Astrocyte of the spinal cord (primary cell): ENCODE measurements at places on chromosomes 6 and 20.
A peak's percentile ranks its signal among the peaks of the same experiment; 100 is the strongest.

DNA sequence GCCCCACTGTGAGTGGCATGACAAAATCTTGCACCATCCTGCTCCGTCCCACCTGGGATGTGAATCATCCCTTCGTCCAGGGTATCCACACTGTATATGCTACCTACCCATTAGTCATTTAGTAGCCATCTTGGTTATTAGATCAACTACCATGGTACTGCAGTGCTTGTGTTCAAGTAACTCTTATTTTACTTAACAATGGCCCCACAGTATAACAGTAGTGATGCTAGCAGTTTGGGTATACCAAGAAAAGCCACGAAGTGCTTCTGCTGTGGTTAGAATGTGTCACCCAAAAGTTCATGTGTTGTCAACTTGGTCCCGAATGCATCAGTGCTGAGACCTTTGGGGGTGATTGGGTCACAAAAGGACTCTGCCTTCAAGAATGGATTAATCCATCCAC, 11.7 kb downstream of the OSER1 start:
- DNase-seq = no peak

GRCh38 chr6:166006900-166007301, 160.8 kb downstream of the TBXT start:
- DNase-seq = no peak

DNA sequence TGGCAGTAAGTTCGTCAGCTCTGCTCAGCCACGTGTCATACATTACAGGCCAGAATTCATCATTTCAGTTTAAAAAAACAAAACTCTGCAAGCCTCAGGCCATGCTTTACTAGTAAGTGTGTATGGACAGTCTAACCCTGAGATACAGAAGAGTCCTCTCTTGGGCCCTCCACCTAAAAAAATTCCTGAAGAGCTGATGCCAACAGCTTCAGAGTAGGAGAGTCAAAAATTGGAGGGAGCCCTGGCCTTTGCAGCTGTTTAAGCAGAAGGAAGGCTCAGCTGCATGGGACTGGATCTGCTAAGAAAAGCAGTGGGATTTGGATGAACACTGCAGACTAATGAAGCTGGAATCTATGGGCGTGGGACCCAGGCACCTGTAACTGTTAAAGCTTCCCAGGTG, 47.2 kb upstream of the FAM8A1 start:
- no peak for DNase-seq

DNA sequence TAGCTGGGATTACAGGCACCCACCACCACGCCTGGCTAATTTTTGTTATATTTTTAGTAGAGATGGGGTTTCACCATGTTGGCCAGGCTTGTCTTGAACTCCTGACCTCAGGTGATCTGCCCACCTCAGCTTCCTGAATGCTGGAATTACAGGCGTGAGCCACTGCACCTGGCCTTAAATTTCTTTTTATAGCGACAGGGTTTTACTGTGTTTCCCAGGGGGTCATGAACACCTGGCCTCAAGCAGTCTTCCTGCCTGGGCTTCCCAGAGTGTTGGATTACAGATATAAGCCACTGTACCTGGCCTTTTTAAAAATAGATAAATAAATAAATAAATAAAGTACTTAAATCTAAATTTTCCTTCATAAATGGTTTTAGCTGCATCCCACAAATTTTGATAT, 57.5 kb downstream of the LIN28B start:
- no peak for DNase-seq

DNA sequence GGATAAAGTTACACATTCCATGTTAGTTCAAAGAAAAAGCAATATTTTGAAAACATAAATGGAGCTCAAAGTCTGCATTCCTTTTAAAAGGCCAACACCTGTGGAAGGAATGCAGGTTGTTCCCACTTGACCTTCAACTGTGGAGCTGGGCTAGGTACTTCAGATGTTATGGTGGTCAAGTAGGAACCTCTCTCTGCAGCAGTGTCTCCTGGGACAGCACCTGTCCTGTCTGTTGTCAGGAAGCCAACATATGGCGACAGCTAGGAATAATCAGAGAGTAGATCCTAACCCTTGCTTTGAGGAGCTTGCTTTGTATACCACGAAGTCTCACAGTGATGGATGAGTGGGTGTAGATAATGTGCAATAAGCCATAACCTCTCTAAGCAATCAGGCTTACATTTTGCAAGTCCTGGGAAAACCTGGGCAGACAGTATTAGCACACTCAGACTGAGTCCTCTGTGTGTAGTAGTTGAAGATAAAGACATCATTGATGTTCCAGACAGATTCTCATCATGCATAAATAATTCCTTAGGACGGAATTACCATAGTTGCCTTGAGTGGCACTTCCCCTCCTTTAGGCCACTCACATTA, 347.5 kb downstream of the PRL start:
- DNase-seq = no peak

GRCh38 chr6:169292338-169293124, 38.9 kb upstream of the THBS2 start:
- peak; percentile 91 for DNase-seq

GRCh38 chr20:33191484-33191883, 23.5 kb downstream of the BPIFA2 start:
- DNase-seq = no peak

DNA sequence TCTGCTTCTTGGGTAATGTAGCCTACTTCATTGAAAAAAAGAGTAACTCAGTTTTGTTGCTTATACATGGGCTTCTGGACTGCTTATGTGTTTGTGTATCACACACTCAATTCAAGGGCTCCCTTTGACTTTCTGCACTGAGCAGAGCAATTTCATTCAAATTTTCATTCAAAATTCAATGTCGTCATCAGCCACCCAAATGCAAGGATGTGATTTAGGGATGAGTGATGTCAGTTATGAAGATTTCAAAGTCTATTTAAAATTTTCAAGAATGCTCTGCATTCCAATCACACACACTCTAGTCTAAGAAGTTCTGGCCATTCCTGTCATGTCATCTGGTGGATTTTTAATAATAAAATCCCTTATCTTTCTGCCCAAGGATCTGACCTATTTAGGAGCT, 344.5 kb upstream of the ZFP64 start:
- no peak for DNase-seq

GRCh38 chr6:135231469-135231844, 50.3 kb downstream of the MYB start:
- DNase-seq = peak; percentile 8

- no peak for DNase-seq
Measured at GRCh38 chr6:139288496-139289040, 3.2 kb downstream of the TXLNB start.

DNA sequence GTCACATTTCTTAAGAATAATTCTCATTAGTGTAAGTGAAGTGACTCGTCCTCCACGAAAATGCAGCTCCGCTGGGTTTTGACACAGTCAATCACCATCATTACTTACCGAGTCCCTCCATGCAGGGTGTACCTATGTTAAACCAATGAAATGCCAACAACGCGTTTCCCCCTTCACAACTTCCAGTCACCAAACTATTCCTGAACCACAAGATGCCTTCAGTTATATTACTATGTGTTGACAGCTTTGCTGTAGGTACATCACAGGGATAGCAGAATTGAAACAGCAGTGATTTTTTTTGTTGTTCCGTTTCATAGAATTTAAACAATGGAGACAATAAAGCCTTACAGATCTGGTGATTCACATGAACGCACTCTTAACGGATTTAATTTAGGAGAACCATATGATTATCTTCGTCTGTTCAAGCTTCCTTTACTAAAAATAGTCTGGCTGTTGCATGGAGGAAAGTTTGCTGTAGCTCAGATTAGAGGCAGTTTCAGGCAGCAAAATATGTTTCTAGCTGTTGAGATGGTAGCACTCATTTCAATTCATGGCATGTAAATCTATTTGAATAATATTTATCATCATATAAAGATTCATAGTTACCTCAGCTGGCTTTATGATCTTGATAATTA, 652.8 kb downstream of the PRKN start:
- DNase-seq = no peak

- DNase-seq = no peak
Measured at GRCh38 chr6:166924531-166924930, 31.8 kb downstream of the RNASET2 start.
